ENCODE measurements at places on chromosomes 6 and 20. TPM values are rescaled to one million over a fixed set of nuclear protein-coding genes. Genes with fewer than 3 reads are reported as not detected.

TP53RK gene
- 12.4 TPM for total RNA-seq

DNA sequence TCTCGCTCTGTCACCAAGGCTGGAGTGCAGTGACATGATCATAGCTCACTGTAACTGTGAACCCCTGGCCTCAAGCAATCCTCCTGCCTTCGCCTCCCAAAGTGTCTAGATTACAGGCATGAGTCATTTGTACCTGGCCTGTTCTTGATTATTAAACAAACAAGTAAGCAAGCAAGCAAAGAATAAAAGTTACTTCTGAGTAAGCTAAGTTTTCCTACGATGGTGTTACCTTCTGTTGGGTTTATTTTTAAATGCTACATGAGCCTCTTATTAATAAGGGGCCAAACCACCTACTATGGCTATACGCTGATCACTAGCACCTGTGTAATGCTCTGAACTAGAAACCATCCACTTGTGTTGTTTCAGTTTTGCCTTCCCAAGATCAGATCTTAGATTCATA is 50.8 kb downstream of the IL22RA2 start:
- no peak for DNase-seq

DEFB127 gene
- not detected for total RNA-seq

DNA sequence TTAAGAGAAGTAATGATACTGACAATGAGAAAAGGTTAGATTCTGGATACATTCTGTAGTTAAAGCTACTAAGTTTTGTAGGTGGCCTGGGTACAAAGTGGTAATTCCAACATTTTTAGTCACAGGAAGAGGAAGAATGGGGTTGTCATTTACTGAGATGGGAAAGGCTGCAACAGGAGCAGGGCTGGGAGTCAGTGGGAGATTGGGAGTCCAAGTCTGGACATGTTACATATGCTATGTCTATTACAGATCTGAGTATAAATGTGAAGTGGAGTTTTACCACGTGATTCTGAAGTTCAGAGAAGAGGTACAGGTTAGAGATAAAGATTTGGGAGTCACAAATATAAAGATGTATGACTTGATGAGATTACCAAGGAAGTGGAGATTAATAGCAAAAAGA is 116.2 kb downstream of the RWDD2A start:
- no peak for DNase-seq

- DNase-seq, result no peak
Observed at GRCh38 chr6:57252975-57253374, 30.9 kb upstream of the RAB23 start.

CST5 gene
- not detected for total RNA-seq
